CD4-positive, alpha-beta memory T cell (primary cell): ENCODE measurements at places on chromosomes 13 and 19.

- no peak for DNase-seq
These were observed 130.4 kb upstream of the MIR17HG start for GRCh38 chr13:91216928-91217700.

GRCh38 chr13:44196196-44196751, 177.3 kb upstream of the SERP2 start:
- DNase-seq: no peak

GRCh38 chr13:52005841-52006522, 5.3 kb downstream of the ATP7B start:
- DNase-seq: no peak

DNA sequence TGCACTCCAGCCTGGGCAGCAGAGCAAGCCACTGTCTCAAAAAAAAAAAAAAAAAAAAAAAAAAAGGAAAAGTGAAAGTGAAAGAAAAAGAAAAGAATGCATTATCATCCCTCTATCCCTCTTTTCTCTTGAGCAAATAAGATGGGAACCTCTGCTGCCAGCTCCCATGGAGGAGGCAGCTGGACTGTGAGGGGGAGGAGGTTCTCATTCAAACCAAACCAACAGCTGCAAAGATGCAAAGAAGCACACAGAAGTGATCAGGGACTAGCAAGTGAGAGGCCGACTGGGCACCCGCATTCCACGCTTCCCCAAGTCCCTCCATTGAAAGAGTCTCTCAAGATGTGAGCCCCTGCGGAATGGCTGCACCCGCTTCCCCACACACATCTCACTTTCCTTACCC, 63.5 kb downstream of the TSHZ3 start:
- DNase-seq: no peak

DNA sequence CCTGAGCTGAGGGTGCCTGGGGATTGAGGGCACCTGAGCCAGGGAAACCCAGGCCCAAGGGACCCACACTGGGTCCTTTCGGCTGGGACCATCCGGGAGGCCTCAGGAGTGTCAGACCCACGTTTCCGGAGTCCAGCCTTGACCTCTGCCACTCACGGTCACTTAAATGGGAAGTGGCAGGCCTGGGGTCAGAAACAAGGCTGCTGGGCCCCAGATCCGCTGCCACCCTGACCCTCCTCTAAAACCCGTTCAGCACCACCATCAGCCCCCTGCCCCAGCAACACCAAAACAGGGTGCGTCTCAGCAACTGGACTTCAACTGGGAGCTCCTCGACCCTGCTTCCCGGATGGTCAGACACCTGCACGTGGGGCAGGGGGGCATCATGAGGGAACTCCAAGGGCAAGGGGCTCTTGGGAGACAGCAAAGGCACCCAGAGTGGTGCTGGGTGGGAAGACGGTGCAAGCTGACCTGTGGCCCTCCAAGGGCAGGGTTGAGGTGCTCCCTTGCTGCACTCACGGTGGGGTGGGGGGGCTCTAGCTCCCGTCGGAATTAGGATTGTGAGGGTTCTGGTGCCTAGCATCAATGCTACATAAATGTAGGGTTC, 1.2 kb upstream of the PLPP2 start:
- no peak for DNase-seq

- peak; percentile 41 for DNase-seq
These were observed 4.2 kb downstream of the SSBP4 start for GRCh38 chr19:18423258-18424020.

- no peak for DNase-seq
These were observed 5.7 kb downstream of the PTPRS start for GRCh38 chr19:5334824-5335500.
